B cell (primary cell): ENCODE measurements at places on chromosomes 1 and 21. TPM values are rescaled to one million over a fixed set of nuclear protein-coding genes. Genes with fewer than 3 reads are reported as not detected.

DNA sequence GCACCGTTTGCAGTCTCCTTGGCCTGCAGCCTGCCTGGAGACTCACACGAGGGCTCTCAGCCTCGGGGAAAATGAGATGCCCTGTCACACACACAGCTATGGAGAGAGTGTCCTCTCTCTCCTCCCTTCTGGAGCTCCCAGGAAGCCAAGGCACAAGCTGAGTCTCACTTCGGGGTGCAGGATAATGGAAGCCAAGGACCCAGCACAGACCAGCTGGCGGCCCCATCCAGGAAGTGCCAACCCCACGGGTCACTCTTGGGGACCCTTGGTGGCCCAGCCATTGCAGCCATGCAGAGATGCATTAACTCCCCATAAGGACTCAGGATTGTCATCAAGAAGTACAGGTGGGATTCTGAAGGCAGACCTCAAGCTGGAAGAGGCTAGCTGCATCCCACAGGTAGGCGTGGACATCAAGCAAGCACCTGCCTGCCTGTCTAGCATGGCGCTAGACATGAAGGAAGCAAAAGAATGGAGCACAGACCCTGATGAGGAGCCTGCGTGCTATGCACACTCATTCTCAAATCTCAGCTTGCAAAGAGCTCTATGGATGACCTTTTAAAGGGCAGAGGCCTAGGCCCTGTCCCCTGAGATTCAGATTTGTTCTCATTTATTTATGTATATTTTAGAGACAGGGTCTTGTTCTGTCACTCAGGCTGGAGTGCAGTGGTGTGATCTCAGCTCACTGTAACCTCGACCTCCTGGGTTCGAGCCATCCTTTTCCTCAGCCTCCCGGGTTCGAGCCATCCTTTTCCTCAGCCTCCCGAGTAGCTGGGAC, 49.9 kb downstream of the IRF2BP2 start:
- no peak overlapping the region for H3K4me3 ChIP-seq
- H3K4me1 ChIP-seq, result no peaks in the 10 kb centered on the region
- H3K27ac ChIP-seq, result no peak overlapping the region
- no peaks in the 10 kb centered on the region for H3K27me3 ChIP-seq
- H3K36me3 ChIP-seq, result no peaks in the 10 kb centered on the region

DNA sequence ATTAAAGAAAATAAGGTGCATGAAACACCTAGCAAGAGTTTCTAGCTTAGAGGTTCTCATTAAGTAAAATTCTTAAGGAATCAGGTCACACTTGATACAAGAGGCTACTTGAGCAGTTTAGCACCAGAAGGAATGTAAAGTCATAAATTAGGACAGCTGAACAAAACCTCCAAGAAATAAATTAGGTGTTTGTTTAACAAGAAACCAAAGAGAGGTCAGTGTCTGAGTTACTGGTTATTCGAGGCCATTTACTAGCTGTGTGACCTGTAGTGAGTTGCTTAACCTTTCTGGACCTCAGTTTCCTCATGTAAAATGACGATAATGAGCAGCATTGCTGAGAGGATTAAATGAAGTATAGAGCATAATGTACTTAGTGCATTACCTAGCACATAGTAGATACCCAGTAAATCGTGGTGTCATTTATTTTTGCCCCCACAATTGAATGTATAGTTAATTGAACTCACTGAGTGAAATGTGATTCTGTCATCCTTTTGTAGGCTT, 908 bp upstream of the ELK4 start:
- H3K27me3 ChIP-seq, result no peaks in the 10 kb centered on the region
- no peaks in the 10 kb centered on the region for H3K36me3 ChIP-seq
- peaks cover 35% of the 10 kb centered on the region for H3K4me1 ChIP-seq
- no peak overlapping the region for H3K4me3 ChIP-seq
- H3K27ac ChIP-seq, result peak overlapping the region; percentile 85
- no peak for DNase-seq

DNA sequence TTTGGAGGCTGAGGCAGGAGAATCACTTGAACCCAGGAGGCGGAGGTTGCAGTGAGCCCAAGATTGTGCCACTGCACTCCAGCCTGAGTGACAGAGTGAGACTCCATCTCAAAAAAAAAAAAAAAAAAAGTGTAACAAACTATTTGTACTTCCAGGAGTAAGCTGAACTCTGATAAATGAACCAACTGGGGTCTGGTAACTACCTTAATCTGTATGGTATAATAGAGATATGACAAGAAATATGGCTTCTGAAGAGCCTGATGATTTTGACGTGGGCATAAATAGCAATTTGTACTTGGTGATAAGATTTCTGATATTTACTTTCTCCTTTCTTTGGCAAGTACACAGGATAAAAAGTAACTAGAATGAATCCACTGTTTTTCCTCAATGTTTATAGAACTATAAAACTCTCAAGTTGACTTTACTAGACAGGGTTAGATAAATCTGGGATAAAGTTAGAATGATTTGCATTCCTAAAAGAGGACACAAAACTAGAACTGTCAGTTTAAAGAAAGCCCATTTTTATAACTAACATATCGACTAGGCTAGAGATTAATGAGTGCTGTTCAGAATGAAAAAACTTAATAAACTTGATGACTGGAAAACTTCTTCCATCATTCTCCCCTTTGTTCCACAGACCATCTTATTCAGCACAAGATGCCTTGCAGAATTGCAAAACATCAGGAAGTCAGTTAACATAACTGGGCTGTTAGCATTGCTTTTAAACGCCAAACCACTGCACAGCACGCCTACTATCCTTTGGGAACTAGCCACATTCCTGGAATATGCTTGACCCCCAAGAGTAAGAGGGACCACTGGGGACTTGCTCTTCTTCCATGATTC, 51.5 kb upstream of the EDARADD start:
- H3K4me3 ChIP-seq, result no peak overlapping the region
- no peak for DNase-seq

The LHX8 gene
- polyA plus RNA-seq, result not detected in 2 replicates
